Activated CD8-positive, alpha-beta T cell treated with anti-CD3 and anti-CD28 coated beads, Interleukin-2, amount 10 ng/mL, durations not matched to agents 7 days and 5 days (primary cell): ENCODE measurements at places on chromosomes 4 and X. TPM values are rescaled to one million over a fixed set of nuclear protein-coding genes. Genes with fewer than 3 reads are reported as not detected.

The STARD8 gene
- 0.34 TPM for total RNA-seq

The NOCT gene
- total RNA-seq = 9.3 TPM

DNA sequence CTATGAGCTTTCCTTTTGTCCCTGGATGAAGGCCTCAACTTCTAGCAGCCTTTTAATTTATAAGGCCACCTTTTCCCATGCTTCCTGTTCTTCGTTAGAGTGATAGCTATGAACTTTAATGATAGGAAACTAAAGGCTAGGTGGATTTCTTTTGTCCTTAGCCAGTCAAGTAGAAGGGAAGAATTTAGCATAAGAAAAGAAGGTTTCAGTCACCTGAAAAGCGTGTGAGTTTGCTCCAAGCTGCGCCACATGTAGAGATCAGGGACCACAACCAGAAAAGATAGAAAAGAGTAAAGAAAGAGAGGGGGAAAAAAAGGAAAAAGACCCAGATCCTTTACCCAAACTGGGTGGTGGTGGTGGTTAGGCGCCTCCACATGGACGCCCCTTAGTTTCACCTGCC, 28.6 kb downstream of the LUZP4 start:
- no peak for DNase-seq
- H3K36me3 ChIP-seq = no peaks in the 10 kb centered on the region
- no peaks in the 10 kb centered on the region for H3K27me3 ChIP-seq
- H3K27ac ChIP-seq = no peak overlapping the region
- H3K4me1 ChIP-seq = no peaks in the 10 kb centered on the region

- H3K27ac ChIP-seq = no peak overlapping the region
- no peak for DNase-seq
- H3K4me3 ChIP-seq = no peak overlapping the region
- no peaks in the 10 kb centered on the region for H3K27me3 ChIP-seq
- H3K36me3 ChIP-seq = no peaks in the 10 kb centered on the region
These were observed 1153.0 kb downstream of the C4orf33 start for GRCh38 chr4:130249002-130249401.

GRCh38 chr4:157222771-157223160, 2.2 kb downstream of the GRIA2 start:
- no peak for DNase-seq
- H3K4me1 ChIP-seq = no peaks in the 10 kb centered on the region
- H3K36me3 ChIP-seq = peaks cover 1% of the 10 kb centered on the region
- no peak overlapping the region for H3K4me3 ChIP-seq
